ENCODE measurements at places on chromosomes 5 and 9.
A peak's percentile ranks its signal among the peaks of the same experiment; 100 is the strongest.

- peak; percentile 71 for DNase-seq
These were observed 52.1 kb upstream of the FSTL4 start for GRCh38 chr5:133664422-133664821.

DNA sequence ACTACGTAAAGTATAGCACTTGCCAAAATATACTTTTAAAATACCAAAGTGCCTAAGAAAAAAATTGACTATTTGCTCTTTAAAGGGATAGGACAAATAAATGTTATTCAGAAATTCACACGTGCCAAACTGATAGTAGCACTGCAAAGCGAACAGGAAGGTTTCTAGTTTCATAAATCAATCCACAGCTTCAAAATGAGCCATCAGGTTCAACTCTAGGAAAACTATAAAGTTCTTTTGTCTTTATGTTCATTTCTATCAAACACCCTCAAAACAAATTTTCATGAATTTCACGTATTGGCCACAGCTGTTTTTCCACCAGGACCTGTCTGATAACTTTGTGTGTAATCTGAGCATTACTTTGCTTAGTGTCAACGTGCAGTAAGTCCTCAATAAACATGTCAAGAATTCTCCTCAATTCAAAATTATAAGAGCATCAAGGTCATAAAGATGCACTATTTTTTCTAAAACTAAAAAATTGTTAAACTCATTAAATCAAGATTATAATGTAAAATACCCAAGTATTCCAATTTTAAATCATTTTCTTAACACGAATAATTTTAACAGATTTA is 3.0 kb downstream of the RNF130 start:
- DNase-seq, result no peak

DNA sequence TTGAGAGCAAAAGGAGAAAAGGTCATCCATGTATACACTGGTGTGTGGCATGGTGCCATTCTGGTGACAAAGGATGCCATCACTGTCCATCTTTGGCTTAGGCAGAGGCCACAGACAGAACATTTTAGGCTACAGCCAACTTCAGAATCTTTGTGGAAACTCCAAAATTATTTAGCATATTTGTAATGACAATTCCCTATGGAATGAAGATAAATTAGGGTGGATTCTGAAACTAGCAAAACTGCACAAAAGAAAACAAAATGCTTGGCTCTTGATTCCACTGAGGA is 92.5 kb downstream of the FBXW11 start:
- DNase-seq, result peak; percentile 15

GRCh38 chr5:177312649-177313181 is 1.0 kb upstream of the MXD3 start:
- peak; percentile 72 for DNase-seq

DNA sequence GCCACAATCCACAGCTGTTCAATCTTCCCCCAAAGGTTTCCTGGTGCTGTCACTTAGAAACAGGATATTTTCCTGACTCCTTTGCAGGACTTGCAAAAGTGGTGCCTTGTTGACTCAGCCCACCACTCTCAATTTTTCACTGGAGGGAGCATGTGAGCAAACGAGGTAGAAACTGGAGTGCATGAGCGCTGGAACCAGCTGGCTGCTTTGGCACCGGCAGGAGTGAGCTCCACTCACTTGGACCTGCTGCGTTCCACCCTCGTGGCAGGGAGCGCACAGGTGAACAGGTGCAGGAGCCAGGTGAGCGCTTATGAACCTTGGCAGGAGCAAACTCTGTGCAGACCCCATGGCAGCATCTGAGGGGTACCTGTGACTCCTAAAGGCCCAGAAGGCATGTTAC is 364.1 kb upstream of the RORB start:
- DNase-seq, result no peak

DNA sequence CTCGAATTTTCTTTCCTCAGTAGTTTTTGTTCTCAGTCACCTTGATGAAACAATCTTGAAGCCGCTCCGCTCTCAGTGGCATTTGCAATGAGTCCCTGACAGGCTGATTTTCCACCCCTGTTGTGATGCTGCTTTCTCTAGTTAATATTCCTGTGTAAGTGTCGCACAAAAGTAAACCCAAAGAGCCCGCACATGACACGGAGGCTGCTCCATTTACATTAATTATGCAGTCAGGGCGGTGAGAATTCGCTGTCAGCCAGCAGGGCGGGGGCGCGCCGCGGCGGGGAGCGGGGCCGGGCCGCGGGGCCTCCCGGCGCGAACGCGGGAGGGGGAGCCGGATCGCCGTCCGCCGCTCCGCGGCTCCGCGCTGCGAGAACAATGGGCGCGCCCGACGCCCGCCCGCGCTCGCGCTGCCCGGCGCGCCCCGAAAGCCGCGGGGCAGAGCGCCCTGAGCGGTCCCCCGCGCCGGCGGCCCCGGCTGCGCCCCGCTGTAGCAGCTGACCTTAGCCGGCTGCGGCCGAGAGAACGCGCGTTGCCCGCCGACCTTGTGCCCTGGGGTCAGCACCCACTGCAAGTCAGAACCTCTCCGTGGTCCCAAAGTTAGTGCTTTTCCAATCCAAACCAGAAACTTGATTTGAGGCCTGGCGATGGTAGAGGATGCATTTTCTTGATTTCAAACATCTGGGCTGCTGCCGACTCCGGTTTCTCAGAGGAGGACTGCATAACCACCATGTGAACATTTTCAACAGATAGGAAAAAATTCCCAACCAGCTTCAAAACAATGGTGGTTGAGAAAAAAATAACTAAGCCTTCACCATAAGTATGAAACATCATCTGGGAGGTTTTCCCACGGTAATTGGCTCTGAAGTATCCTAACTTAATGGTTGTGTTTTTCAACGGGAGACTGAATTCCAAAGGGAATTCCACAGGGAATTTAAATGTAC is 142.6 kb downstream of the PBX3 start:
- no peak for DNase-seq

DNA sequence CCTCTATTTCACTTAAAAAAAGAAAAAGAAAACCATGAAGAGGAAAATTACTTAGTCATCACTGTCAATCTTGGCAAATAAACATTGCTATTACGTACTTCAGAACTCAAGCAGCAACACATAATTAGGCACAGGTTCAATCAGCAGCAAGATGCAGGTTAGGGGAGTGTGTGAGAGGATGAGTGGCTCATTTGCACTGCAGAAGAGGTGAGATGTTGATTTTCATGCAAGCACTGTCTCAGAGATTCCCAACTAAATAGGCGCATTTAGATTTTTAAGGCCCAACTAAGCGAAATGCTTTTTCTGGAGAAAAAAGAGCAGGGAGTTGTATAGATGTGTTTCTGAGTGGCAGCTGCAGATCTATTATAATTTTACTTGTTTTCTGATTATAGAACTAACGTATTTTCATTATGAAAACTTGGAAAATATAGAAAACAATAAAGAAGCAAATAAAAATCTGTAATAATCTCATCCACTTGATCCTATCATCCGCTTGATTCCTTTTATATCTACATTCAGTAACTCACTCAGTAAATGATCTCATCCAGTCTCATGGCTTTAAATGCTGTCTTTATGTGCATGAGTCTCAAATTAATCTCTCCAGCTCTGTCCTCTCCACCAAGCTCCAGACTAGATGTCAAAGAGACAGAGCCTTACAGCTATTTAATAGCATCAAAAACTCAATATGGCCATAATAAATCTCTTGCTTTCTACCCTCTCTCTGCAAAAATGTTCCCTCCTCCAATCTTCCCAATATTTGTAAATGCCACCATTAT is 162.5 kb downstream of the ZNF462 start:
- DNase-seq, result no peak

DNA sequence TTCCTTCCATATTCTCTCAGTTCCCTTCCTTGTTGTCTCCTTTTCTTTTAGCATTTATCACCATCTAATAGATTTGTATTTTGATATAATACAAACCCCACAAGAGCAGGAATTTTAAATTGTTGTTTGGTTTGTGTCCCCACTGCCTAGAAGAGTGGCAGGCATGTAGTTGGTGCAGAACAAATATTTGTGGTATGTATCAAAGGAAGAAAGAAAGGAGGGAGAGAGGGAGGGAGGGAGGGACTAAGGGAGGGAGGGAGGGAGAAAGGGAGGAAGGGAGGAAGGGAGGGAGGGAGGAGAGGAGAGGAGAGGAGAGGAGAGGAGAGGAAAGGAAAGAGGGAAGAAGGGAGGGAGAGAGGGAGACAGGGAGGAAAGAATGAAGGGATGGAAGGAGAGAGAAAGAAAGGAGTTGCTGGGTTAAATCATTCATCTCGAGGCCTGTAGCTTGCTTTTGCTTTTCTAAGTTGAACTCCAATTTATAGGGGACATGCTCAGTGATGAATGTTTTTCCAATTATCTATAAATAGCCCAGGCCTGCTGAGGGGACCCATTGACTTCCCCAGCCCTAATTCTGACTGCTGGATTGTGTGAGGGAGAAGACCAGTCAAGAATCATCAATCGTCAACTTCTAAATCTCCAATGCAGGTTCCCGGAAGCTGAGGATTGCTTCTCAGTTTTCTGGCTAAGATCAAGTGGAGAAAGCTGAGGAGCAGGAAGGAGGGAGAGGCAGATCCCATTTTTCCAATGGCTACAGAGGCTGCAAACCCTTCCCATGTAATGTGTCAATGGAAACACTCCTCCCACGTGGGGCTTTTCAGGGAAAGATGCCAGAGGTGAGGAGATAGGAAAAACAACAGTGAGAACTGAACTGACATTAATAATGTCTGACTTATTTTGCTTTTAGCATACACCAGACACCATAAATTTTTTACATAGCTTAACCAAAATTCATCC is 320.7 kb downstream of the ASTN2 start:
- DNase-seq, result no peak

DNA sequence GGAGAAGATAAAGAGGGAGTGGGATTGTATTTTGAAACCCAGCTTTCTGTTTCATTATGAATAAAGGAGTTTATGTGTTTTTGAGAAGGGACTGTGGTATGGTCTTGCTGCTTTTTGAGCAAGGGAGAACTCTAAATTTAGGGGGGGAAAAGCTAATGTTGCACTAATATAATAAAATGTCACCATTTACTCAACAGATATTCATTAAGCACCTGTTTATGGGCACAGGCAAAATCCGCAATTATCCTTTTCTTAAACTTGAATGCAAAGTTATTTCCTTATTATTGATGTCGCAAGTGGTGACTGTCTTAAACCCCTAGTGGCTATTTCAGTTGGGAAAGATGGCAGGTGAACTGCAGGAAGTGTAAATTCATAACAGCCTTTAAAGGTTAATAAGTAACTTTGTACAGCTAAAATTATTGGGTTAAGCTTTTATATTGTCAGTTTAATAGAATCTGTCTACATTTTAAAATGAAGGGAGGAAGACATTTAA is 1.5 kb downstream of the CDC42SE2 start:
- DNase-seq, result peak; percentile 73

DNA sequence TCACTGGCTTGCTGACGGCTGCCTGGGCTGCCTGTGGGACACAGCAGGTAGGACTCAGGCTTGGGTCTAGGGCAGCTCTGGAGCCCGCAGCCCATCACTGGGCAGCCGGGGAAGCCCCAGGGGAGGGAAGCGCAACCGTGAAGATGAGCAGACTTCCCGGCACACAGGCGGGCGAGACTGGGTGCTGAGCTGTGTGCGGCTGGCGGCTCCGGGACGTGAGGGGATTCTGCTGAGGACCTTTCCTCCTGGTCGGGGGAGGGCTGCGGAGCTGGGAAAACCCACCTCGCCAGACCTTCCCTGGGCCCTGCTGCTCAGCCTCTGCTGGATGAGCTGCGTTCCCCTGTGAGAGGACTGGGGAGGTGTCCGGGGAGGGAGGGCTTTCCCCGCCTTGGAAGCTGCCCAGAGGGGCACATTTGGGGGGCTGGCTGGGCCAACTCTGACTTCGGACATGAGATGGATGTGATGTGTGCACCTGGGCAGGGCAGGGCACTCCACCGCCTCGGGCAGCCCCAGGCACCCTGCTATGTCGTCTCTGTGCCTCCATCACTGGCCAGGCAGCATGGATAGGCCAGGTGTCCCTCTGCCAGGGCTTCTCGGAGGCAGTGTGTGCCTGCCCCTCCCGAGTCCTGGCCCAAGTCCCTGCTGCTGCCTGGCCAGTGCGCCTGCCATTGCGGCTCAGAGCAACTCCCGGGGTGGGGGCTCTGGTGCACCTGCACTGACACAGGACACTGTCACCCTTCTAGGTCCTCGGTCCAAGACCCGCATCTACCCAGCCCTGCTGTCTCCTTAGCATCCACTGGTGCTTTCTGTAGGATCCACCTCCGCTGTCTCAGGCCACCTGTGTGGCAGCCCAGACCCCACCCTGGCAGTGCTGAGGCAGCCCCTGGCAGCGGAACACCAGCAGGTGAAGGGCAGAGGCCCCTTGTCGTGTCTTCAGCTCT is 66.4 kb downstream of the COL5A1 start:
- DNase-seq, result no peak

- DNase-seq, result no peak
These were observed 341.0 kb upstream of the POU5F2 start for GRCh38 chr5:94082405-94082804.

GRCh38 chr5:14313986-14314690 is 171.0 kb downstream of the TRIO start:
- no peak for DNase-seq

GRCh38 chr5:148414833-148415232 is 31.1 kb downstream of the FBXO38 start:
- DNase-seq, result no peak

DNA sequence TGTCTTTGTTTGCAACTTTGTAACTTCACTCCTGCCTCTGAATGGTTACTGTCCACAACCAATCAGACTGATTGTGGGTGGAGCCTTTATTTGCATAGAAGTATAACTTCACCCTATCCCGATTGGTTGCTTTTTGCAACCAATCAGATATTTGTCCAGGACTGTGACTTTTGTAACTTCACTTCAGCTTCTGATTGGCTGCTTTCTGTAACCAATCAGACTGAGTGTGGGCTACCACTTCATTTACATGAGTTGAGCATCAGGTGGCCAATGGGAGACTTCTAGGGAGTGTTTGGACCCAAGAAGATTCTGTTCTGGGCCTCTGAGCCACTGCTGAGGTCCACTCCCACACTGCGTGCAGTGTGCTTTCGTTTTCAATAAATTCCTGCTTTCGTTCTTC is 1810.7 kb upstream of the CDH6 start:
- DNase-seq, result no peak

GRCh38 chr9:101925498-101925897 is 187.1 kb upstream of the GRIN3A start:
- no peak for DNase-seq

DNA sequence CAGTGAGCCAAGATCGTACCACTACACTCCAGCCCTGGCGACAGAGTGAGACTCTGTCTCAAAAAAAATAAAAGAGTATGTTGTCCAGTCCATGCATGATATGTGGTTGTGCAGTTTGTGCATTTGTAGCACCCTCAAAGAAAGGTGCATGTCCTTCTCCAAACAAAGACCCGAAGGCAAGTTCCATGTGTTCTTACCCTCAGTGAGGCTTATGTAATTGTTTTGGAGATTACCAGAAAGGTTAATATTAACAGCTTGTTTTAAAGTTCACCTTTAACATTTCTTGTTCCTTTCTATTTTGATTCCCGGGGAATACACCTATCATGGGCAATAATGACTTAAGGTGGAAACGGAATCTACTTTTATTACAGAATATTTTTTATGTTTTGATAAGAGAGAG is 22.3 kb downstream of the KIAA1191 start:
- DNase-seq, result no peak
